ENCODE measurements at places on chromosomes 3 and 15.
A peak's percentile ranks its signal among the peaks of the same experiment; 100 is the strongest.

- DNase-seq: peak; percentile 29
Observed at GRCh38 chr3:129934234-129935123, 40.0 kb upstream of the TRH start.

DNA sequence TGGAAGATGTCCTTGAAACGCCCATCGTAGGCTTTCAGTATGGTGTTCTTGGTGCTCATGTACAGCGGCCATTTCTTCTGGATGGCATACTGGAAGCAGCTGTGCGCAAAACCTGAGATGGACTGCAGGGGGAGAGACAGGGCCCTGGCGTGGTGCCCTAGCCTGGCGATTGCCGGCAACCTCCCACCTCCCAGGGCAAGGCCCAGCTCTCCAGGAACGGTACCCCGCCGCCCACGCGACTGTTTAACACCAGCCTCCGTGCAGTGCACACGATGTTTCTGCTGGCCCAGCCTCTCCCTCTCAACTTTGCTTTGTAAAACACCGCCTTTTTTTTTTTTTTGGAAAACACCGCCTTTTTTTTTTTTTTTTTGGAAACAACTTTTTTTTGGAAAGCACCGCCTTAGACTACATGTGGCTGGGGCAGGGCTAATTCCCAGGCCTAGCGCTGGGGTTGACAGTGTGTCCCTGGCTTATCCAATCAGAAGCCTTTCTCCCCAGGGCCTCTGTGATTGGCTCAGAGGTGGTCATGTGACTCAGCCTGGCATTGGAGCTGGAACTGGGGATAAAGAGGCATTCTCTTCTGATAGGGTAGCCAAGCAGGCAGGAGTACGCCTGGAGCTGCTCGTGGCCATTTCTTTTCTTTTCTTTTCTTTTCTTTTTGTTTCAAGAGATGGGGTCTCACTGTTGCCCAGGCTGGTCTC lies 14.7 kb downstream of the IDH2 start:
- peak; percentile 35 for DNase-seq

DNA sequence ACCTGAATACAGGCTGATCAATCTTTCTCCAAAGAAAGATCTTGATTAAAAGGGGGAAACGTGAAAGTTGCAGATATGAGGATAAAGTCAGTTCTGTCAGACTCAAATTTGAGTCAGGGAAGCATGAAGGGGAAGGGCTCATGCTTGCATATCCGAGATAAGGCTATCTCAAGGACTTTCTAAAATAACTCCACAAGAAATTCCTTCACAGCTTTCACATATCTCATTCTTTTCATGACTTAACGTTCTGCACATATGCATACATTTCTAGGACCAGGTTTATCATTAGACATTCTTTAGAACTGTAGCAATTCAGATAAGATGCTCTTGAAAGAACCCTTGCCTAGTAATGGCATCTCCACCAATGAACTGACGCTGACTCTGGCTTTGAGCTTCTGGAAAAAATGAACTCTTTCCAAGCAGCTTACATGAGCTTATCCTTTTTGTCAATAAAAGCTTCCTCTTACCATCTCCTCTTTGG lies 15.9 kb downstream of the SH3GL3 start:
- no peak for DNase-seq

- DNase-seq: no peak
Observed at GRCh38 chr15:83215306-83215705, 7.7 kb upstream of the HDGFL3 start.

DNA sequence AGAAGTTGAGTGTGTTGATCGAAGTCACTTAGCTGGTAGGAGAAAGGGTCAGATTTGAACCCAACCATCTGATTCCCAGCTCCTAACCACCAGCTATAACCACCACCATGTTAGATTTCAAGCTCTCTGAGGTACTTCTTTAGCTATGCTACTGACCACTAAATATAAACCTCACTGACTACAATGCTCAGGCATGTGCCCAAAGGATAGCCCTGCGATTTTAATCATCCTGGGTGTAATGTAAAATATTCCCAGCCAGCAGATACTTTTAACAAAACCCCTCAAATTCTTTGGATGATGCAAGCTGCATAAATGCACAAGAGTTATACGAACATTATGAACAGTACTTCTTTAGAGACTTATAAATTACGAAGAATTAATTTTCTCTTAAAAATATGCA lies 115.2 kb upstream of the TSC22D2 start:
- DNase-seq: peak; percentile 97

GRCh38 chr3:13023235-13023970 lies 49.8 kb downstream of the IQSEC1 start:
- peak; percentile 34 for DNase-seq

DNA sequence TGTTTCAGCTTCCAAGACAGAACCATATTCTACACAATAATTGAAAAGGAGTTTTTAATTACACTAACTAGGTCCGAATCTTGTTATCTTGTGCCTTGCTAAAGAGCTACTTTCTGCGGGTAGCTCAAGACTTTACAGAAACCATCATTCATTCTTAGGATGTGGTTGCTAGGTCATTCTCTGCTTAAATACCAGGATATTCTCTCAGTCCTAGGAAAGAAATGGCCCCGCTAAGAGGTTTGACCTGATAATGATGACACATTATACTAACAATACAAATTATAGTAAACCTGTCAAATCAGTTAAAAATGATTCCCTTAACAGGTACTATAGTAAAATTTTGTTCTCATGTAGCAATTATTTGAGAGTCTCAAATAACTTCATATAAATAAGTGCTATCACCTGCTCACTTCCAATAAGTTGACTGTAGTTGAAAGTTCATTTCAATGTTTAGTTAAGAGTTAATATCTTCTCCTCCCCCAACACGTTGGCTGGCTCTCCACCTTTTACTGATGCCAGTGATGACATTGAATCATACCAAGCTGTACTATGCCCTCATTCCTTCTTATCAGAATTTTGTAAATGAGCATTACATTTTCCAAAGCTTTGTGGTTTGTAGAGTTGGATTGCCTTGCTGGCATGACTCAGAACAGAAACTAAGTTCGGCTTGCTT lies 3.6 kb upstream of the C3orf85 start:
- no peak for DNase-seq

- DNase-seq: no peak
Observed at GRCh38 chr3:101732240-101732641, 7.8 kb downstream of the CEP97 start.

DNA sequence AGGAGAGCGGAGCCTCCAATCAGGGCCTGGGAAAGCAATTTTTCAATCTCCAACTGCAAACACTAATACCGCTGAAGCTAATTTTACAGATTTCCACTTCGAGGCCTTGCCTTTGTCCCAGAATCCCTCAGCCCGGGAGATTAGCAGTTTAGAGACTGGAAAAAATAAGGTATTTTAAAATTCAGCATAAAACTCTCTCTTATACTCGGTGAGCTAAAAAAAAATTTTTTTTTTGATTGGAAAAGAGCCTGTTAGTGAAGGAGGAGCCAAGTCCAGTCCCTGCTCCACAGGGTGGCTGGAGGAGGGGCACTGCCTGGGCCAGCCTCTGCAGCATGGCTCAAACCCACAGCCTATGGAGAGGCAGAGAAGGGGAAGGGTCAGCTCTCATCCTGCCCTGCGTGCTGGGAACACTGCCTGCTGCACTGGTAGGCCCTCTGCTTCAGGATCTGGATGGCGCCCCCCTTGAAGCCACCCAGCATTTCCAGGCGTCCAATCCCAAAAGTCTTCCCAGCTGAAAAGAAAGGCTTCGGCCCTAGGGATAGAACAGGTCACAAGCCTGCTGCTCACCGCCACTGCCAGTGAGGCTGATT lies 48.9 kb downstream of the CACNA2D2 start:
- no peak for DNase-seq

GRCh38 chr15:94080989-94081605 lies 150.3 kb upstream of the MCTP2 start:
- DNase-seq: no peak

- DNase-seq: no peak
Observed at GRCh38 chr15:78372880-78373279, 32.7 kb downstream of the CRABP1 start.

GRCh38 chr15:26165546-26165945 lies 302.4 kb upstream of the ATP10A start:
- no peak for DNase-seq

DNA sequence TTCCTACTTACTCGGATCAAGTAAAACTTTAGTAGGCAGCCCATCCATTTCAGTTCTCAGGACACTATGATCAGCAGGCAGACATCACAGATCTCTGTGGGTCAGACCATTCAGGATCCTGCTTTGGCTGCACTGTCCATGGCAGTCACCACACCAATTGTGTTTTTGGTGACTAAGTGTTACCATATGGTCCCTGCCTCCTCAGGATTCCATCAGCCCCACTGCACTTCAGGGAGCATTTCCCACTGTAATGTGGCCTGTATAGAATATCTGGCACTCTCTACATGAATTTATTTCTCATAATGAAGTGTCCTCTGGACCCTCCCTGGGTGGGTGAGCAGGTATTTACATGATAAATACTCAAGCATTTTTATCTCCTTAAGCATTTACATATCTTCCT lies 41.3 kb downstream of the ZNF445 start:
- no peak for DNase-seq

- no peak for DNase-seq
Observed at GRCh38 chr3:133892541-133893231, 3.0 kb downstream of the RAB6B start.

- peak; percentile 3 for DNase-seq
Observed at GRCh38 chr3:169387751-169388696, 275.5 kb downstream of the MECOM start.

DNA sequence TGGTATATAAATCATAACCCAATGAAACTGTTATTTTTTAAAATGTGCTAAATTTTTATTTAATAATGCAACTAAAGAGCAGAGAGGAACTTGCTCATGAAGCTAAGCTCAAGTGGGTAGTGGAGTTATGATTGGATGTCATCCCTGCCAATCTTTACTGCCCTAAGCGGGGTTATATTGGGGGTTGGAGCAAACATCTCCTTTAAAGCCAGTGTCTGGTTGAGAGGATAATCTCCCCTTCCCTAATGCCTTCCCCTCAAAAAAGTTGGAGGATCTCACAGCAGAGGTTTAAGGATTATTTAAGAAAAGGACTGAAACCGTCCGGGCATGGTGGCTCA lies 32.1 kb upstream of the CLASP2 start:
- DNase-seq: peak; percentile 7

- peak; percentile 20 for DNase-seq
Observed at GRCh38 chr15:92653836-92654539, 1.6 kb downstream of the FAM174B start.

DNA sequence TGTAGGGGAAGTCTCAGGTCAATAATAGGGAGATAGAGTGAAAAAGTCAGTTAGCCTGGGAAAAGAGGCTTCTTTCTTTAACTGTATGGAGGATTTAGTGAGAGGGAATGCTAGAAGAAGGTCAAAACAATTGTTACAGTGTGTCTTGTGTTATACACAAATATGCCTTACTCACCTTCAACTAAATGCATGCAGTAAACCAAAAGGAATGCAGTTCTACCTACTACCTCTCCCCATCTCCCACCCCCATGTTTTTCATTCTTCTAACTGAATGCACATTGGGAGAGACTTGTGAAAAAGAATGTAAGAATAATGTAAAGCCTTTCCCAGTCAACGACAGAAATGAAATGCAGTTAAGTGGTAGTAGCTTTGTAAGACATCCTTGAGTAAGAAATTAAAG lies 33.8 kb downstream of the CCDC66 start:
- DNase-seq: no peak

GRCh38 chr3:88816445-88816844 lies 291.0 kb upstream of the EPHA3 start:
- no peak for DNase-seq

DNA sequence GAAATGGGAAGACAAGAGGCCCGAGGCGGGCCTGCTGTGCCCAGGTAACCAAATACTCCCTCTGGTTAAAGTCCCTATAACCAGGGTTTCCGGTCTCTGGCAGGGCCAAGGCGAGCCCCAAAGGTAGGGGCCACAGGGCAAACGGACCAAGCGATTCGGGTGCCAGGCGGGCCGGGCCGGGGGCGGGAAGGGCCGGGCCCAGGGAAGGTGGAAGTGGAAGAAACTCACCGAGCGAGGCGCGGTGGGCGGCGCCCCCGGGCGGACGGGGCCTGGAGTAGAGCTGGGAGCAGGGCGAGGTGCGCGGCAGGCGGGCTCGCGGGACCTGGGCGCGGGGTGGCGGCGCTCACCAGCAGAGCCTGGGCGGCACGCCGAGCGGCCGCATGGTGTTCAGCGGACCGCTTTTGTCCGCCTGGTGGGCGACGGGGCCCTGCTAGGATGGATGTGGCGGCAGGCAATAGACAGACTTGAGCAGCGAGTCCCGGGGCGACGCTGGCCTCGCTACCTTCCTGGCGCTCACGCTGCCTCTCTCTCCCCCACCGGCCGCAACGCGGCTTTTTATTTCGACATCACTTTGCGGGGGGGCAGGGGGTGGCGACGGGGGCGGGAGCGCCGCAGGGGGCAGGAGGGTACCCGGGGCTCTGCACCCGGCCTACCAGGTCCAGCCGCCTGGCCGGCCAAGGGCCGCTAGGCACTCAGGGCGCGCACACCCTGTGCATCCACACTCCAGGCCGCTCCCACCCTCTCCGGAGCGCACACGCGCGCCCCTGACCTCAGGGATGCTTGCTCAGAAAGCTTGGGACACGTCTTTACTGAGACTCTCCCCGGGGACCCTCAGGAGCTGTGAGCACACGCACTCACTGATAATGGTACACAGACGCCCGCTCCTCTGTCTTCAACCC lies at the start of gene GATA2:
TSS of gene GATA2 (minus strand) at position 531 of the 899 bp plus-strand sequence. CDS start 6,170 bp downstream, outside the sequence.
- DNase-seq: no peak

Data from fibroblast of skin of scalp (primary cell).